ENCODE measurements at places on chromosomes 4 and X.

DNA sequence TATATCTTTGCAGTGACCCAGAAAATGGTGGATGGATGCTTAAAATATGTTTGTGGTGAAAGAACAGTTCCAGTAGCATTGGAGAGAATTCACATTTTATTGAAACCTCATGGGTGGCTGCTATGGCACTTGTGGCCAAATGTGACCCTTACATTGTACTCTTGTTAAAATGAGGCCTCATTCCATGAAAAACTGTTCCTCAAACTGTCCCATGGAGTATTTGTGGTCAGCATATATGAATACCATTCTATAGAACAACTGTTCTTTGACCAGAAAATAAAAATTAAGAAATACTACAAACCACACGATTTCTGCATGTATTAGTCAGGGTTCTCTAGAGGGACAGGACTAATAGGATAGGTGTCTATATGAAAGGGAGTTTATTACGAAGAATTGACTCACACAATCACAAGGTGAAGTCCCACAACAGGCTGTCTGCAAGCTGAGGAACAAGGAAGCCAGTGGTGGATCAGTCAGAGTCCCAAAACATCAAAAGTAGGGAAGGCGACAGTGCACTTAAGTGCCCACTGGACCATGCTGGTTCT is 35.1 kb downstream of the GEMIN8 start:
- no peak for DNase-seq

DNA sequence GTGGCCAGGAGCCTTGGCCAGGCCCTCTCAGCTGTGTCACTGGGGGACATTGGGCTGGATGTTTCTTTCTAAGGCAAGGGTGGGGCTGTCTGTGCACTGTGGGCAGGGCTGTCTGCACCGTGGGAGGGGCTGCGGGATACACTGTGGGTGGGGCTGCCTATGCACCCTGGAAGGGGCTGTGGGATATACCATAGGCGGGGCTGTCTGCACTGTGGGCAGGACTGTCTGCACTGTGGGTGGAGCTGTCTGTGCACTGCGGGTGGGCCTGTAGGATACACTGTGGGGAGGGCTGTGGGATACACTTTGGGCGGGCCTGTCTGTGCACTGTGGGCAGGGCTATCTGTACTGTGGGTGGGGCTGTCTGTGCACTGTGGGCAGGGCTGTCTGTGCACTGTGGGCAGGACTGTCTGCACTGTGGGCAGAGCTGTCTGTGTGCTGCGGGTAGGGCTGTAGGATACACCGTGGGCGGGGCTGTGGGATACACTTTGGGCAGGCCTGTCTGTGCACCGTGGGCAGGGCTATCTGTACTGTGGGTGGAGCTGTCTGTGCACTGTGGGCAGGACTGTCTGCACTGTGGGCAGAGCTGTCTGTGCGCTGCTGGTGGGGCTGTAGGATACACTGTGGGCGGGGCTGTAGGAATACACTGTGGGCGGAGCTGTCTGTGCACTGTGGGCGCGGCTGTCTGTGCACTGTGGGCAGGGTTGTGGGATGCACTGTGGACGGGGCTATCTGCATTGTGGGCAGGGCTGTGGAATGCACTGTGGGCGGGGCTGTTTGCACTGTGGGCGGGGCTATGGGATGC is 31.1 kb downstream of the ACOX3 start:
- DNase-seq: no peak

- no peak for DNase-seq
Observed at GRCh38 chr4:17313194-17313593, 198.7 kb downstream of the QDPR start.

- no peak for DNase-seq
Observed at GRCh38 chrX:75786290-75786689, 1.2 kb upstream of the MAGEE2 start.

- DNase-seq: no peak
Observed at GRCh38 chr4:147760176-147760575, 28.3 kb downstream of the ARHGAP10 start.

DNA sequence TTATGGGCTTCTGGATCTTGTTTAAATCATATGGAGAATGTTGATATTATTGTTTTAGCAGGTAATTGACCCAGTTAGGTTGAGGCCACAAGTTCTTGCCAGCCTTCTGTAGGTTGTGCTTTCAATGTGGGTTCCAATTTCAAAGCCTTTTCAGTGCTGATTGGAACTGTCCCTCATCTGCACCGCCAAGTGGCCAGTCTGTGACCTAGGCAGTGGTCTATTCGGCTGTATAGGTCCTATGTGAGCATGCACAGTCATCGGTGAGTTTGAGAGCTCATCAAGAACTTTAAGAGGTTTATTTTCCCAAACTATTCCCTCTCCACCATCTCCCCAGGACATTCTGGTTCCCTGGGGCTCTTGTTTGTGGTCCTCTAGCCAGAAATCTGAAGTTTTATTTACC is 35.7 kb downstream of the DDX53 start:
- DNase-seq: no peak

- peak; percentile 10 for DNase-seq
Observed at GRCh38 chr4:109945056-109945455, 32.4 kb downstream of the EGF start.

- DNase-seq: no peak
Observed at GRCh38 chrX:21738950-21739287, 19.0 kb downstream of the SMPX start.

DNA sequence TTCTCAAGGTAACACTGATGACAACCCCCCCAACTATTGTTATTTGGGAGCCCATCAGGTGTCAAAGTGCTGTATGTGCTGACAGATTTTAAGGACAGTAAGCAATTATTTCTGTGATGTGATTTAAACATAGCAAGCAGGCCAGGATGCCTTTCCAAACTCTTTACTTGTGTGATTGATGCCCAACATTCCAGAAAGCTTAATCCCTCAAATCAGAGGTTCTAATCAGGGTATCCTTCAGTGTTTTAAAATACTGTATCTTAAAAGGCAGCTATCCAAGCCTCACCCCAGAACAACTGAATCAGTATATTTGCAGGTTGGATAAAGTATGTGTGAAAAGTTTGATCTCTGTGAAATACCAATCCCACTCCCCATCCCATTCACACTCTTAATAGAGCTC is 119.7 kb downstream of the GASK1B start:
- no peak for DNase-seq

GRCh38 chrX:116862340-116862739 is 399.6 kb upstream of the CT83 start:
- DNase-seq: no peak

DNA sequence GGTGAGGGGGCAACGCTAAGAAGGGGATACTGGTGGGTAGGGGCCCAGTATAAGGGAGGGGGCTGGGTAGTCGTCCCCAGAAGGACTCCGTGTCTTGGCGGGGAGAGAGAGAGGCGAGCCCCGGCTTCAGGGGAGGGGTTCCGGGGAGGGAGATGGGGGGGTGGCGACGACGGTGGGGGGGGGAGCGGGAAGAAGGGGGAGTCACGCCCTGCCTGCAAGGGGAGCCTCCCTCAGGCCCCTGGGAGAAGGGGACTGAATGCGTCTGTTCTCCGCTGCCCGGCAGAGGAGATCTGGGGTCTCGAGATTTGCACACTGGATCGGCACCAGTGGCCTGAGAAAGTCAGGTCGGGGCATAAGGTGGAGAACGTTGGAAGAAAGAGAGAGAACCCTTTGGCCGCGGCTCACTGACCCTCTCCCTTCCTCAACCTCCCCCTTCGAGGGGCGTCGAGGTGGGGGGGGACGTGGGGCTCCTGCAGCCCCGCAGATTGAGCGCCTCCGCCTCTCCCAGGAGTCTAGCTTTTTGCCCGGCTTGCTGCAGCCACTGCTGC is 609 bp upstream of the BCORL1 start:
- DNase-seq: no peak

DNA sequence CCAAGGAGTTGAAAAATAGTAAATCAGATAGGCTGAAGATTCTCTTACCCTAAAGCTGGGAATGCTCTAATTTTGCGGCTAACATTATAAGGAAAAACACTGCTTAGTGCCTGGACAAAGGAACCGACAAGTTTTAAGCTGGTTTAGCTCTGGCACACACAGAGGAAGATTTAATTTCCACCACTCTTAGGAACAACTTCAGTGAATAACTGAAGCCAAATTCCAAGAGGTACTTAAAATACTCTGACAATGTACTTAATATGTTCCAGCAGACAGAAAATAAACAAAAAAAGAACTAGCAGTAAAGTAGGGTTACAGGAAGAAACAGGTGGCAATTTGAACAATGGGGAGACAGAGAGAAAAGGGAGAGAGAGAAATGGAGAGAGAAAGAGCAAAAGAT is 340.8 kb upstream of the NDST4 start:
- peak; percentile 8 for DNase-seq

Data from mesenchymal stem cell (in vitro differentiated cells and primary cell).